ENCODE measurements at places on chromosomes 6 and 20.

DNA sequence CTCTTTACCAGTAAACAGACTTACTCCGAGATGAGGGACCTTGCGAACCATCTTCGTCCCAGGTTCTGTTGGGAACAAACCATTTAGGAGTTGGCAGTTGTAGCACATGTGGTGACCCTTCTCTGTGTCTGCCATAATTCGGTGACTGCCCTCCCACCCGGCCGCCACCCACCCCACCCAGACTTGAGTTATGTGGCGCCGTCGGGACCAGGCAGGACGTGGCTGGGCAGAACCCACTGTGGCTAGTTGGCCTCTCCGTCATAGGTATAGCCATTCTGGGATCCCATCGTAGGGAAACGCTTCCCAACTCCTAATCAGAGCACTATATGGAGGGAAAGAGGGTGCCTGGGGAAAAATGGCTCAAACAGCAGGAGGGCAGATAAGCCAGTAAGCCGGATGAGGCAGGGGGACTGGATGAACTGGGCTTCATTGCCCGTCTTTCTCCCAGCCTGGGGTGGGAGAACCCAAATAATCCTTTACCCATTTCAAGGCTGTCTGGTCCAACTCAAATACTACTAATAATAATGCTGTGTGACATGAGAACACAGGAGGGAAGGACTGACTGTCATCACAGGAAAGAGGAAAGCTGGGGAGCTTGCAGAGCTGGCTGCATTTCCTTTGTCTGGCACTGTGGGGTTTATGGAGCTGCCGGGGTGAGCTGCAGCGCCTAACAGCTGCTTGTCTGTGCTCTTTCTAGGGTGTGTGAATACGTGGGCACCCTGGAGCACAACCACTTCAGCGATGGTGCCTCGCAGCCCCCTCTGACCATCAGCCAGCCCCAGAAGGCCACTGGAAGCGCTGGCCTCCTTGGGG, 73.0 kb upstream of the PBOV1 start:
- no peak for DNase-seq

- peak; percentile 33 for DNase-seq
Measured at GRCh38 chr6:44072959-44073611, 54.2 kb downstream of the MRPL14 start.

DNA sequence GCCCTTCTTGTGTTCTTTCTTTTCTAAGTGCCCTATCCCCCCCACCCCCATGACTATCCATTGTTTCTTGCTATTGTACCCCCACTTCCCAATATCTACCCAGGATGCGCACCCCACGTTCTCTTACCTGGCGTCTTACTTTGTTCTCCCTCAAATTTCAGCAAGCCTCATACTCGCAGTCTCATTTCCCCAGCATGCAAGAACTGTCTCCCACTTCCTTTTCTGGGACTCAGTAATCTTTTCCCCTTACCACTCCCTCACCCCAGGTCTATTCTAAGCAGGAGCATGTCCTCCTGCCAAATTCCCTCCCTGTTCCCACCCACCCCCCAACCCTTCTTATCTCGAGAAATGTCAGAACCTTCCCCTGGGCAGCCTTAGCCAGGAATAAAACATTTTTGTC, 1.7 kb upstream of the EHMT2 start:
- DNase-seq: no peak

DNA sequence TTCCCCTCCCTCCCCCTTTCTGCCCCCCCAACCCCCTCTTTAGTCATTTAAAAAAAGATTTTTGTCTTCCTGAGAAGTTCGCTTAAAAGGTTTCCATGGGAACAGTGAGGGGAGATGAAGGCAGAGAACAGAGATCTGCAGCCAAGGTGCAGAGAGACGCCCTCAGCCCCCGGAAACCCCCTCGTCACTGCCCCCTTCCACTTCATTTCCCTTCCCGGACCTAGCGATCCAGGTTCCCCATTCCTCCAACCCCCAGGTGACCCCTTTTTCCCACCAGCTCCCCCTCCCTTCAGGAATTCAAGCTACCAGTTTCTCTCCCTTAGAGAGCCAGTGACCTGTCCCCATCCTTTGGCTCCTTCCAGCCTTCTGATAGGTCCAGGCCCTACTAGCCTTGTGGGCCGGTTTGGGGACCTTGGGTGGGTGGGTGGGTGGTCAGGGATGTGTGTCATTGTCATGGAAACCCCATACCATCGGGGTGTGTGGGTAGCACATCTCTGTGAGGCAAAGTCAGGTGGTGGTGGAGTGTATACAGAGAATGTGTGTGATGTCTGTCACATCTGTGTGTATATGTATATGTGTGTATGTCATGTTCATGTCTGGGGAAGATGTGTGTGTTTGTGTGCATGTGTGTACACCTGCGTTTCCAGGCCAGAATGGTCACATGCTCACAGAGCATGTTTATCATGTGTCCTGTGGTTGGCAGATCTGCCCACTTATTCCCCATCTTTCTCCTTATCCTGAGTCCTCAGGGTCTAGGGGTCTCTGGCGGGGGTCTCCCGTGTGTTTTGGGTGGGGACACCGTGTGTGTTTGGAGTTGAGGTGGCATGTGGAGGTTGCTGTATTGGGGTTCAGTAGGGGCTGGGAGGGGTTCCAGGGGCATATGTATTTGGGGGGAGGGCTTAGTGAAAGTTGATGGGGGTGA, 7.0 kb downstream of the SYNGAP1 start:
- no peak for DNase-seq

DNA sequence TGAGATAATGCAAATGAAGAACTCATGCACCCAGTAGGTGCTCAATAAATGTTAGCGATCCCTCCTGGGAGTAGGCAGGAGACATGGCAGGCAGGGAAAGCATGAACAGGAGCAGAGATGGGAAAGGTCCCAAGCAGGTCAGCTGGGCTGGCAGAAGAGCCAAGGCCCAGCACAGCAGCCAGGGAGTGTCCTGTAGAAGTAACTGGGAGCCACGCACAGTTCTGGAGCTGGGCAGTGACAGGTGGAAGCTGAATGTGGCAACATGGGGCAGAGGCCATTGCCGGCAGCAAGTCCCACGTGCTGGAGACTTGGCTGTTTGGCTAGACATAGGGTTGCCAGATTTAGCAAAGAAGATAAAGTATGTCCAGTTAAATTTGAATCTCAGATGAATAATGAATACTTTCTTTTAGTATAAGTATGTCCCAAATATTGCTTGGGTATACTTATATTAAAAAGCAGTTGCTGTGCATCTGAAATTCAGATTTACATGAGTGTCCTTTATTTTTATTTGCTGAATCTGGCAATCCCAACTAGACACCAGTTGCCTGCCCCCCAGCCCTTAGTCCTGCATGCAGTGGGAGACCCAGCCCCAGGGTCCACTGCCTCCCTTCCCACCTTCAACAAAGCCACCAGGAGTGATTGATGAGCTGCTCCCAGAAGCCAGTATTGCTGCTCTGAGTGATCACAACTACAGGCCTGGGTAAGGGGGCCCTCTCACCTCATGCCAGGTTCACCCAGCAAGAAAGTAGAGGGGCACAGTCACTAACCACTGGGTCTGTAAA, 3.7 kb upstream of the LPIN3 start:
- no peak for DNase-seq

DNA sequence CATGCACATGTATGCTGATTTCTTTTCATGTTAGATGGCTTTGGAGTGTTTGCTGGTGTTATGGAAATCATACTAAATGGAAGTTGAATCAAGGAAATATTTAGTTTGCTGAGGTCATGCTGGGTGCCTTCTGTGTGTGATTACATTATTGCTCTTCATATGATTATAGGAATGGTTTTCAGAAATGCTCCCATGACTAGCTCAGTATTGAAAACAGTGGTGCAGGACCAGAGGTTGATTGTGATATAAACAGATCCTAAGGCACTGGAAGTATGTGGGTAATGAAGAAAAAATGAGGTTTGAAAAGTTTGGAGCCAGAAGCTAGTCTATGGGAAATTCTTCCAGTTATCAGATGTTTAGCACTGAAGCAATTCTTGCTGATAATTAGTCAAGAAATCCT, 693.1 kb downstream of the UTRN start:
- no peak for DNase-seq

GRCh38 chr6:32176476-32177182, 745 bp upstream of the AGPAT1 start:
- DNase-seq: no peak

- DNase-seq: no peak
Measured at GRCh38 chr6:37535759-37536490, 36.2 kb upstream of the CCDC167 start.

- no peak for DNase-seq
Measured at GRCh38 chr6:153484056-153484455, 353.0 kb upstream of the RGS17 start.

GRCh38 chr20:46215913-46216707, 92.2 kb downstream of the CDH22 start:
- no peak for DNase-seq

DNA sequence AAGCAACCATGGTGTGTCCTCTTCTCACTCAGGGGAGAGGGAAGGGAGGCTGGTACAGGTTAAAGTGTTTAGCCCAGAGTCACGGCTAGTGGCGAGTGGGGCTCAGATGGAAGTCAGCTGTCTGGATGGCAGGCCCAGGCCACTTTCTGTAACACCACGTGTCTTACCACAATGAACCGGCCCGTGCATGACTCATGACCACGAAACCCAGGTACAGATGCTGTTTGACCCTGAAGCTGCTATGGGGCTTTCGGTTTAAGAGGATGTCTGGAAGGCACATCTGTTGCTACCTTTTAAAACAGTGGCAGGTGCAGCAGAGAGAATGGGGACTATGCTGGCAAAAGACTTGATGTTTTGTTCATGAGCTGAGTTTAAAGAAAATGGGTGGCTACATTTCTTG, 36.5 kb upstream of the MPC1 start:
- DNase-seq: peak; percentile 55

GRCh38 chr6:157469378-157469777, 88.4 kb downstream of the ZDHHC14 start:
- DNase-seq: no peak

DNA sequence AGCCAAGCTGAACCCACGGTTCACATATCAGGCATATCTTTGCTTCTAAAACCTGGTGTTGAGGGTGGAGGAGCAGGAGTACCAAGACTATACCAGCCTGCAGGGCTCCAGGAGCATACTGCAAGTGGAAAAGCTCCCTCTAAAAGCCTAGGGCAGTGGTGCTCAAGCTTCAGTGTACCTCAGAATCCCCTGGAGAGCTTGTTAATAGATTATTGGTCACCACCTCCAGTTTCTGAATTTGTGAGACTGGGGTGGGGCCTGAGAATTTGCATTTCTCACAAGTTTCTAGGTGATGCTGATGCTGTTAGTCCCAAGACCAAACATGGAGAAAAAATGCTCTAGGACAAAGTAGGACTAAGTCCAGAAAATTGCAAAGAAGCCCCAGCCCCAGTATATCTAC, 65.4 kb downstream of the FILIP1 start:
- DNase-seq: no peak

GRCh38 chr6:138162111-138162954, 594 bp downstream of the ARFGEF3 start:
- DNase-seq: no peak

DNA sequence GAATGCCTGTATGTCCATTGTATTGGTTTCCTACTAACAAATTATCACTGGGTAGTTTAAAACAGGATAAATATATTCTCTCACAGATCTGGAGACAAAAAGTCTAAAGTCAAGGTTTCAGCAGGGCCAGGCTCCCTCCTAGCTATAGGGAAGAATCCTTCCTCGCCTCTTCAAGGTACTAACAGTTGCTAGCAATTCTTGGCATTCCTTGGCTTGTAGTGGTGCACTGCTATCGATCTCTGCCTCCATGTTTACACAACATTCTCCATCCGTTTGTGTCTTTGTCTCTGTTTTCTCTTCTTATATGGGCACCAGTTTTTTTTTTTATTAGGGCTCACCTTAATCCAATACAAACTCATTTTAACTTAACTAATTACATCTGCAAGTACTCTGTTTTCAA, 48.9 kb downstream of the OR2B6 start:
- DNase-seq: no peak

GRCh38 chr6:83593395-83593785, 81.1 kb downstream of the PRSS35 start:
- no peak for DNase-seq

GRCh38 chr20:36341331-36342020, 35.3 kb downstream of the DLGAP4 start:
- DNase-seq: no peak

- DNase-seq: no peak
Measured at GRCh38 chr6:11532097-11532496, 5.5 kb upstream of the TMEM170B start.

GRCh38 chr20:2138396-2138795, 36.8 kb downstream of the STK35 start:
- no peak for DNase-seq

GRCh38 chr6:52215787-52216186, 28.5 kb downstream of the IL17F start:
- DNase-seq: no peak

- DNase-seq: no peak
Measured at GRCh38 chr6:142810952-142811514, 133.9 kb downstream of the HIVEP2 start.

DNA sequence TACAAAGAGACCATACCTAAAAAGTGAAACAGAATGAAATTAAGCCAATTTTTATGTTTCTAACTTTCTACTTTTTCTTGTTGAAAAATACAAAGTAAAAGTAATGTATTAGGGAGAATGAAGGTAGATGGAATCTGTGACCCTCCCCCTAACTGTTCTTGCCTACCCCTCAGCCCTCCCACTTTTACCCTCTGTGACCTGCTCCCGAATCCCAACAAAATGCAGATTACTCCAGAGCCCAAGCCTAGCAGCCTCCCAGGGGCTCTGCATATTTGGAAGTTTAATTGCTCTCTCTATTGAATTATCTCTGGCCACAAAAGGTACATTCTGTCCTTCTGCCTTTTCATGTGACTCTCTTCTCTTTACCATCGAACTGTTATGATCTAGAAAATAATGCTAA, 201.5 kb downstream of the PKHD1 start:
- no peak for DNase-seq

DNA sequence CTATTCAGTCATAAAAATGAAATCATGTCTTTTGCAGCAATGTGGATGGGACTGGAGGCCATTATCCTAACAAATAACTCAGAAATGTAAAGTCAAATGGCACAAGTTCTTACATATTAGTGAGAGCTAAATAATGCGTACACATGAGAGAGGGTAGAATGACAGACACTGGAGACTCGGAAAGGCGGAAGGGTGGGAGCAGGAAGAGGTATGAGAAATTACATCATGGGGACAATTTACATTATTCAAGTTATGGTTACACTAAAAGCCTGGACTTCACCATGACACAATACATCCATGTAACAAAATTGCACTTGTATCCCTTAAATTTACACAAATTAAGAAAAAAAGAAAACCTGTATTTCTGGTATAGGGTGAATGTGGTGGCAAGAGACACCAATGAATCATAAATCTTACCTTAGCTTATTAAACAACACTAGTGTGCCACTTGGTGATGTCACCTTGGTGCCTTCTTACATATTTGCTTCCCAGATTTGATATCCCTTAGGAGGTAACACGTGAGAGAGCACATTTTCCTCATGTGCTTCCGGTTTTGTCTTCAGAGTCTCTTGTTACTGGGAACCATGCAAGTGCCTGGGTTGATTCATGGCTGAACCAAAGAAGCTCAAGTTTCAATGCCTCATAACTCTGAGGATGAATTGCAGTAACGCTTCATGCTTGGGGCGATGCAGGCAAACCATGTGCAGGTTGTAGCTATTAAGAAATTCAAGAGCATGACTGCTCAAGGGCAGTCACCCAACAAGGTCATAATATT, 84.6 kb downstream of the DCDC2 start:
- DNase-seq: no peak

GRCh38 chr6:21384216-21384615, 209.3 kb upstream of the SOX4 start:
- no peak for DNase-seq
